ENCODE measurements at places on chromosomes 6 and 20.

GRCh38 chr6:49326347-49326746 is 136.7 kb downstream of the MMUT start:
- no peak for DNase-seq

GRCh38 chr6:169967687-169968086 is 216.3 kb downstream of the ERMARD start:
- DNase-seq, result no peak

DNA sequence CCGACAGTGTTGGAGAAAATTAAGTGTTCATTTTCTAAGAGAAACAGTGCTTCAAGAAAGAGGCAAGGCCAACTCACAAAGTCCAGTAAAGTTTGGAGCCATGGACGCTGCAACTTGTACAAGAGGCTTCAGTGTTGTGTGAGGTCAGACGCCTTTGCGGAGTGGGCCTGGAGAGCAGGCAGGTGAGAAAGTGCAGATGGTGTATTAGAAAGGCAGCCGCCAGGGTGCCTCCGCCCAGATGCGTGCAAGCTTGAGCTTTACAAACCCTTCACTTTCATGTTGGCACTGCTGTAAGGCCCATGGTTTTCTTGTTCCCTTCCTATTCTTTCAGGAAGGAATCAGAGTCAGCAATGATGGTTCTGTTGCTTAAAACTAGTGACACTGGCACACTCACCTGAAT is 25.4 kb upstream of the EXOC2 start:
- no peak for DNase-seq

GRCh38 chr6:70413992-70414494 is 735 bp downstream of the FAM135A start:
- peak; percentile 14 for DNase-seq

DNA sequence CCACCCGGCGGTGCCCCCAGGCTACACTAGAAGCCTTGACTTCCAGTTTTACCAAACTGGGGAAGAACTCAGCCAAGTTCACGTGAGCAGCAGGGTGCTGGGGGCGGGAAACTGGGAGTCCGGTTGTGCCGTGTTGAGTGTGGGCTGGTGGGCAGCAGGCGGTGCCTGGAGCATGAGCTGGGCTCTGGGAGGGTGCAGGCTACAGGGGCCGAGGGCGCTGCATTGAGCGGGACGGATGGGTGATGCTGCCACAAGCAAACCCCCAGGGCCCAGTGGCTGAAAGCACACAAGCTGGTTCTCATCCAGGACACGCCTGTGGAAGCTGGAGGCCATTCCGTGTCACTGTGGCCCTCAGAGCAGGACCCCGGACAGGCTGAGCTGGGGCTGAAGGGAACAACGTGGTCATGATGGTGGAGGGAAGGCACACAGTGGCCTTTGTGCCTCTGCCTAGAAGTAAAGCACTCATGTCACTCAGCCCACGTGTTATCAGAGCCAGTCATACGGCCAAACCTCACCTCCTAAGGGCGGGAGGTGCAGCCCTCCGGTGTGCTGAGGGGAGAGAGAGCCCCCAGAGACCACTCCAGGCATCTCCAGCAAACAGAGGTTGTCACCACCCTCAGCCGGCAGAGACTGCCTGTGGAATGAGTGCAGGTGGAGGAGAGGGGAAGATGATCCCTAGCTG is 29.5 kb downstream of the RBM38 start:
- DNase-seq, result no peak

- no peak for DNase-seq
Measured at GRCh38 chr6:15914553-15914952, 214.3 kb upstream of the MYLIP start.

DNA sequence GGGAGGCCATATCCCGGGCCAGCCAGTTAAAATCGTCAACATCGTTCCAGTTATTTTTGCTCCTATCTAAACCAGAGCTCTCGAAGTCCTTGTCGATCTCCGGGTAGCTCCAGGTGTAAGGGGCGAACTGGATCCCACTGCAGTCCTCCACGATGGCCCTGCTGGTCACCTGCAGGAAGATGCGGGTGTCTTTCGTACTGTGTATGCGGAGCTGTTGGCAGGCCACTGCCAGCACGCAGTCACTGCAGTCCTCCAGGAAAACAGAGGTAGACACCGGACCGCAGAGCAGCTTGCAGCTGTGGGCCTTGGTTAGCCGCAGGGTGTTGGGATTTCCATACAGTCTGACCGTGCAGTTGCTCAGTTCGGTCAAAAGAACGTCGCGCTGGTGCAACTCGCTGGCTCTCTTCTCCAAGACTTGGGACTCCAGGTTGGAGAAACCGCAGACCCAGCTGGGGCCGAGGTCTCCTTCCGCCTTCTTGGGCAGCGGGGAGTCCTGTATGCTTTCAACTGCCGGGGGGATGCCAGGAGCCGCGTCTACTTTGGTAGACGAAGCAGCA is 742 bp downstream of the TBCC start:
- peak; percentile 50 for DNase-seq

GRCh38 chr6:144845186-144845585 is 560.1 kb downstream of the UTRN start:
- no peak for DNase-seq

DNA sequence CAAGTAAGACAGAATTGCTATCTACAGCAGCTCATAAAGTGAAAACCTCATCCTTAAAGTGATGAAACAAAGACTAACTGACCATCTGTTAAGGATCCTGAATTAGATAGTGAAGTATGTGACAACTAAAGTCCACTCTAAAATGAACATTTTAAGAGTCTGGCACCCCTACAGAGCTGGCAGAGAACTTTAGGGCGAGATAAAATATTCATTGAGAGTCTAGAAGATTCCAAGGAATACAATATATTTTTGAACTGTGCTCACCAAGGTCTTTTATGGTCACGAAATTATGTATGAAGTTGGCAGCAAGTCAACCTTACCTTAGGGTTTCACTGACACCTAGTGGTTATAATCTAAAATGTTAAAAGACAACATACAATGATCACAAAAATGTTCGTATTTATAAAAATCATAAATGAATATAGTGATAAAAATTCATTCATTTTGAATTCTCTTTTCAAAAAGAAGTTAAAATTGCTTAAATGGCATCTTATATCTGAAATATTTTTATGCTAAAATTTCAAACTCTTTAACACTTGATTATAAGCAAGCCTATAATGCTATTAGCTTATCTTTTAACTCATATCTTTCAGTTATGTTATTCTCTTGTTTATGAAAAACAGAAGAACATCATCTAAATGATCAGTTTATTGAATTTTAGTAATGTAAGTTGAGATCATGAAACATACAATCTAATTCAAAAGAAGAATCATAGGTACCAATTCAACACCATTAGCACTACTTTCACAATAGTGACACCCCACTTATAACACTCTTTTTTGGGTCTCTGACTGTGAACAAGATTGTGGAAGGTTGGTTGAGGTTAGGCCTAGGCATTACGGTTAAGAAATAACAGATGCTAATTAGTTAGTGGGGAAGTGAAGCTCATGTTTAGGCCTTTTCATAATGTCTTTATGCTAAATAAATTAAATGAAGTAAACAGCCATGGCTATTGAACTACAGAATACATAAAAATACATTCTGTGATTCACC is 27.5 kb downstream of the RSPH3 start:
- DNase-seq, result peak; percentile 34

DNA sequence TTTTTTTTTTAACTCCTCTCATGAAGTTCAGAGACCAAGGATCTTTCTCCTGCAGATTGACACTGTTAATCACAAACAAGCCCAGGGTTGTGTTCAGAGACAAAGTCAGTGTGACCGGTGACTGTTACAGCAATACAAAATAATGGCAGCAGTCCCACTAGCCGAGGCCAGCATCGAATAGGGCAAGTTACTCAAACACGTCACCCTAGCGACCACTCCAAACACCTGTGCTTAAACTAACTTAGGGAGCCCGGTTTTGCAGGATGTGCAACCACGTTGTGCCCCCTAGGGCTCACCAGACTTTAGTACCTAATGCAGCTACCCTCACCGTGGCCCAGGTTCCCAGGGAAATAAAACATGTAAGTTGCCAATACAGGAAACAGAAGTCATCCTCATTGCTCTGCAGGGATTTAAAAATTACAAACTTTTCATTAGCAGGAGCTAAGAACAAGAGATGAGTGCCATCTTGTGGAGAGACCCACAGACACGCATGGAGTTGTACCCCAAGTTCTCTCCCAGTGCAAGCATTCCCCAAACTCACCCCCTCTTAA is 38.1 kb downstream of the FAM50B start:
- no peak for DNase-seq

GRCh38 chr20:35625584-35626385 is 10.2 kb downstream of the SPAG4 start:
- no peak for DNase-seq

- DNase-seq, result no peak
Measured at GRCh38 chr20:48208176-48208575, 422.9 kb upstream of the SULF2 start.

- no peak for DNase-seq
Measured at GRCh38 chr20:46458866-46459750, 52.7 kb upstream of the ELMO2 start.

GRCh38 chr6:158853072-158853879 is 34.1 kb upstream of the EZR start:
- peak; percentile 57 for DNase-seq

GRCh38 chr6:128597004-128597403 is 76.6 kb upstream of the PTPRK start:
- DNase-seq, result no peak

DNA sequence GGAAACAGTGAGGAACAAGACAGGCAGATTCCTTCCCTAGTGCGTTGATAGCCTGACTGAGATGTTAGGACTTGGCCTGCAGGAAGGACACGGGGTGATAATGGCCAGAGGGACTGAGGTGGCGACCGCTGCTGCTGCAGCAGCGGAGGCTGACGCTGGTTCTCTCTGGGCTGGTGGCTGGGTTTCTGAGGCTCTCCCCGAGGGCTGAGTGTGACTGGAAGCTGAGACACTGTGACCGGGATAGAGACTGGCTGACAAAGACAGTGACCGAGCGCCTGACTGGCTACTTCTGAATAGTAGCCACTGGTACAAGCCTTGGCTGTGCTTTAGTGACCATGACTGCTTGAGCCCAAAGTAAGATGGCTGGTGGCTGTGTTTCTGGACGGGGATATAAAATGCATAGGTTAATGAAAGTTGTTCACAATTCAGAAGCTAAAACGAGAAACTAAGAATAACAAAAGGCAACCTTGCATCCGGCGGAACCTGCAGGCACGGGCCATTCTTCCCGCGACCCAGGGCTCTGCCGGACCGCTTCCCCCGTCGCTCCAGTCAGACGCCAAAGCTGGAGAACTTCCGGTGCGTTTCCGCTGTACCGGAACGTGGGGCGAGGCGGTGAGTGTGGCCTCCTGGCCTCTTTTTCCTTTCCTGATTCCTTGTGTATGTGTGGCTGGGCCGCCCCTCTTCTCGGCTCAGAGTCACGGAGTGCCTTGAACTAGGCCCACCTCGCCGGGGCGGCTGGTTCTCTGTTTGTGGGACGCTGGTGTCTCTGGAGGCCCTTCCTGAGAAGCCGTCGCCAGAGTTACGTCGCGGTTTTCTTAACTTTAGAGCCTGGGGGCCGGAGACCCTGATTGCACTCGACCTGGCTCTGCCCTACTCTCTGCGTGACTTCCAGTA is at the start of gene AAR2:
AAR2 (plus strand) TSS at position 587 of the 894 bp plus-strand sequence. CDS start 3,391 bp downstream, outside the sequence.
- peak; percentile 78 for DNase-seq

GRCh38 chr6:34865107-34865506 is 22.7 kb downstream of the TAF11 start:
- no peak for DNase-seq

DNA sequence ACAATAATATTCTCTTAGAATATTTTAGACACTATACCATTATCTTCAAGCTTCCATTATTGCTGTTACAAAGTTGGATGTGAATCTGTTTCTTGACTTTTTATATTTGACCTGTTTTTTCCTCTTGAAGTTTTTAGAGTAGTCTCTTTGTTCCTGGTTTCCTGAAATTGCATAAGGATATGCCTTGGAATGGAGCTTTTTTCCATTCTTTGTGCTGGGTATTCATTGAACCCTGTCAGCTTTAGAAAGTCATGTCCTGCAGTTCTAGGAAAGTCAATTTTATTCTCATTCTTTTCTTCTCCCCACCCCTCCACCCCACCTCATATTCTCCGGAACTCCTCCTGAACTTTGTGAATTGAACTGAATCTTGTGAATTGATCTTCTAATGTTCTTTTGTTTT is 92.4 kb upstream of the FOXO3 start:
- no peak for DNase-seq

DNA sequence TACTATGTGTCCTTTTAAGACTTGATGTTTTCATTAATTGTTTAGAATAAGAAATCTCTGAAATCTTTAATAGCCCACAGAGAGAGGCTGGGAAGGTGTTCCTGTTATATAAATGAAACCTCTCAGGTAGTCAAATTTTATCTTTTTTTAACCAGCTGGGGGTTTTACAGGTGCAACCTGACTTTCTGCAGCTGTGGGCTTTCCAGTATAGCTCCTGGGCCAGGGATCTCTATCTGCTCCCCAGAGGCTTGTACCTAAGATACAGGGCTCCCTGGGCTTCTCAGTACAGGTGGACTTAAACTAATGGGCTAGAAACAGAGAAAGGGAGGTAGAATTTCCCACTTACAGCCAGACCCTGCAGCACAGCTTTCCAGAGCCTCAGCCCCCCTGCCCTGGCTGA is 49.4 kb downstream of the HLA-C start:
- DNase-seq, result peak; percentile 65

GRCh38 chr6:906920-907319 is 214.0 kb upstream of the EXOC2 start:
- DNase-seq, result no peak

DNA sequence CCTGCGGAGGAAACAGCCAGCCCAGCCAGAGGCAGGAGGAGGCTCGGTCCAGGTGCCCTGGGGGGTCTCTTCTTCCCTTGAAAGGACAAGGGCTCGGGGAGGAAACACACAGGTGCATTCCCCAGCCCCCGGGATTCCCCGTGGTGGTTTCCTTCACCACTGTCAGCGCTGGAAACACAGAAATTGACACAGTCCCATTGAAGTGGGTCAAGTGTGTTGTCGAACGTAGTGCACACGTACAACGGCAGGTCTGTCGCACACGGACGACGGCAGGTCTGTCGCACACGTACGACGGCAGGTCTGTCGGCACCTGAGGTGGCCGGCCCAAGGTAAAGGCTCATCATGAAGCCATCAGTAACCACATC is 80.9 kb downstream of the DLL1 start:
- DNase-seq, result no peak

DNA sequence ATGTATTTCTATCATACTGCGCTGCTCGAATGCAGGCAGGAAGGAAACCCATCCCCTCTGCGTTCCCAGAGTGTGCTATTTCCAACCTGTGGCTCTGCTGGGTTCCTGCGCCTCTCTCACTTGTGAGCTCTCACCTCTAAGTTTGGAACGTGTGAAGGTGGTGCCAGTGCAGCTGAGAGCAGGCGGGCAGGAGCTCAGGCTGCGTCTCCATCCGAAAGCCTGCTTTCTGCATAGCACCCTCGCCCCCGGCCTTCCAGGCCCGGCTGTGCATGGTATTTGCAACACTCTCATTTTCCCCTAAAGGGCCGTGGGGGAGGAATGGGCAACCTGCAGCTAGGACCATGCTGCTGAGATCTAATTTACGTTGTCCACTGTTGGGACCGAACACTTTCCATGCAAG is 288.0 kb upstream of the TSHZ2 start:
- DNase-seq, result no peak

- peak; percentile 57 for DNase-seq
Measured at GRCh38 chr20:41984031-41984430, 365.9 kb upstream of the CHD6 start.

GRCh38 chr20:20360464-20360863 is 7.4 kb upstream of the INSM1 start:
- peak; percentile 66 for DNase-seq
